ENCODE measurements at places on chromosomes 5 and 9. TPM values are rescaled to one million over a fixed set of nuclear protein-coding genes. Genes with fewer than 3 reads are reported as not detected.

Gene ALDOB
- not detected for total RNA-seq

Gene C5
- 1.3 TPM for total RNA-seq

Gene SEMA5A
- not detected for total RNA-seq

Gene PCDHAC1
- total RNA-seq, result not detected

Gene SCGB3A2
- not detected for total RNA-seq

Gene CLPTM1L
- total RNA-seq, result 91.6 TPM

Gene COL5A1
- total RNA-seq, result 0.24 TPM

Gene PNPLA7
- total RNA-seq, result 2.5 TPM

Gene RACK1
- total RNA-seq, result 2,594 TPM

Gene GPR151
- total RNA-seq, result not detected

Gene CTSV
- total RNA-seq, result 0.20 TPM

DNA sequence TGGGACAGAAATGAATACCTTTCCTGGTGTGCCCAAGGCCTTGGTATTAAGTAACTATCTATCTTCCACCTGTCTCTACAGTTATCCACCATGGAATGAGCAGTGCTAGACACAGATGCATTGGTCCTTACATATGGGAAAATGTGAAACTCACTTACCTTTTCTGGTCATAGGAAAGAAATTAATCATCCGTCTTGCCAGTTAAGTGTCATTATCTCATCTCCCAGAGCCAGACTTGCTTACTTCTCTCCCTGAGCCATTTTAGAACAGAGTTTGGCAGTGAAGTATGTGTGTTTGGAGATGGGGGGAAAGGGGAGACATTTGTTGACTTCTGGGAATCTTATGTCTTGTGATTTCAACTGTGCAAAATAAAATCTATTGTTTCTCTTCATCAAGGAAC is 1211.0 kb upstream of the CDH6 start:
- H3K36me3 ChIP-seq, result no peaks in the 10 kb centered on the region
- H3K27ac ChIP-seq, result no peak overlapping the region
- no peak for DNase-seq

DNA sequence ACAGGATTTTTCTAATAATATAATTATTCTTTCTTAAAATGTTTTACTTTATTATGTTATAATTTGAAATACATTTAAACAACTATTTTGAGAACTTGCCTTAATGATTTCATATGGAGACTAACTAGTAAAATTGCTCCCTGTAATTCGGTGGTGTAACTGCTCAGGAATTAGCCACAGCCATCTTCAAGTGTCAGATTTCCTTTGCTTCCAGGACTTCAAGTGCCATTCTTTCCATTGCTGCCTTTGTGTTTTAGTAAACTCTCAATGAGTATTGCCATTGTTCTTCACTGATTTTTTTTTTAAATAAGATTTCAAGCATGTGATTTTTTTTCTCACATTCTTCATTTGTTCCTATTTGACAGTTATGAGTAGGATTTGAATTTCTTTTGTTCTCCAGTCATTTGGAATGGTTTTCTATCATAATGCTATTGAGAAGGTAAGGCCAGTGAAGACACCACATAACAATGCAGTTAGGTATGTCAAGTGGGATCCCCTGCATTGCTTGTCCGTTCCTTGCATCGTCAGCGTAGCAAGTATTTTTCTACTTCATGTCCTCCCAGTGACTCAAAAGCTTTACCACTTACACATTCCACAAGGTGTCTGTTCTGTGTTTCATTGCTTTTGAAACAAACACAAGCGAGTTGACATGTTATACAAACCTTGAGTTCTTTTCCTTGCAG is 83.7 kb downstream of the LNPEP start:
- no peak for DNase-seq
- H3K27me3 ChIP-seq, result no peaks in the 10 kb centered on the region
- no peak overlapping the region for H3K4me3 ChIP-seq
- peaks cover 20% of the 10 kb centered on the region for H3K36me3 ChIP-seq
- no peak overlapping the region for H3K27ac ChIP-seq
- H3K4me1 ChIP-seq, result peaks cover 20% of the 10 kb centered on the region

DNA sequence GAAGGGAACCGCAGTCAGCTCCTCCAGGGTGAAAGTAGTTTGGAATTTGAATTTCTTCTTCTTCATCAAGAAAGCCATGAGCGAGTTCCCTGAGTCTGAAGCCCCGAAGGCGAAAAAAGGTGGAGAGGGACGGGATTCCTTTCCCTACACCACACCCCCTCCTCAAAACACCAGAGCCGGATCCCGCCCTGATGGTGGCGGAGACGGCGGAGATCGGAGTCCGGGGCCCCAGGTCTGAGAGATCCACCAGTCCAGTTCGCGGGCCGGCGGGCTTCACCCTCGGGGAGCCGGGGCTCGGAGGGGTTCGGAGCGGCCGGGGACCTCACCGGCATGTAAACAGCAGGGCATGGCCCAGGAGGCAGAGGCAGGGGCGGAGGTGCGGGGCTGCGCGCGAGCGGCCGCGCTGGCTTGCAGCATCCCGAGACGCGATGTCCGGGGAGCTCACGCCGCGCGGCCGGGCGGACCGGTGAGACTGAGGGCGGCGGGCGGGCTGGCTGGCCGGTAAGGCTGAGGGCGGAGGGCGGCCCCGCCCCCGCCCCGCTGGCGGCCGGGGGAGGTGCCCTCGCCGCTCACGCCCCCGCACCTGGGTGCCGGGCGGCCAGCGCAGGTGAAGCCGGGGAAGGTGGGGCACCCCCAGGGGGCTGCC is 606 bp downstream of the EEIG1 start:
- peaks cover 52% of the 10 kb centered on the region for H3K4me1 ChIP-seq
- peaks cover 22% of the 10 kb centered on the region for H3K36me3 ChIP-seq
- peak; percentile 69 for DNase-seq

DNA sequence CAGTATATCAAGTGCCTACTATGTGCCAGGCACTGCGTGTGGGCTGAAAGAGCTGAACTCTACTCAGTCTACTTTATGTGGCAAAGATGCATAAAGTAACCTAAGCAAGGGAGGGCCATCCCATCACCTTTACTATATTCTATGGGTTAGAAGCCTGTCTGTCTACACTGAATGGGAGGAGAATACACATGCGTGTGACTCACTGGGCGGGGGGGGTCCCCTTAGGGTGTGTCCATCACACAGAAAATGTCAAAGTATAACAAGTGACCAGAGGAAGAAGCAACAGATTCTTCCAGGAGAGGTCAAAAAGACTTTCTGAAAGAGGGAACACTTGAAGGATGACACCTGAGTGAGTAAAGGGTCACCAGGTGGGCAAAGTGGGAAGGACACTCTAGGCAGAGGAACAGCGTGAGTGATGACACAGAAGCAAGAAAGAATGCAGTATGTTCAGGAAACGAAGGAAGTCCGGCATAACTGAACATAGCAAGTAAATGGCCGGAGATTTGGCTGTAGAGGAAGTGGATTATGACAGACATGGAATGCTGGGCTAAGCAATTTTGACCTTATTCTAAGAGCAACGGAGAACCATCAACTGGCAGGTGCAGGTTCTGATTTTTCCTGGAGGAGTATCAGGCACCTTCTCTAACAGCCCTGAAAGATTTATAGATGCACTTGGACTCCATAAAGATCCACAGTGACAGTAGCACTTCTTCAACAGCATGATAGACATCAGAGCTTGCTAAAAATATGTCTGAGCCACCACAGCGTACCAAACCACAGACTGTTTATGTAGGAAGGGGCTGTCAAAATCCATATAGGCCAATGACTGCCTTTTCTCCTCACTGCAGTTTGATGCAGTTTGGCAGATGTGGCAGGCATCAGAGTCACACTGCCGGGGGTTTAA is 8.0 kb upstream of the WHRN start:
- H3K4me1 ChIP-seq, result peaks cover 12% of the 10 kb centered on the region
- H3K36me3 ChIP-seq, result no peaks in the 10 kb centered on the region
- no peak overlapping the region for H3K4me3 ChIP-seq

DNA sequence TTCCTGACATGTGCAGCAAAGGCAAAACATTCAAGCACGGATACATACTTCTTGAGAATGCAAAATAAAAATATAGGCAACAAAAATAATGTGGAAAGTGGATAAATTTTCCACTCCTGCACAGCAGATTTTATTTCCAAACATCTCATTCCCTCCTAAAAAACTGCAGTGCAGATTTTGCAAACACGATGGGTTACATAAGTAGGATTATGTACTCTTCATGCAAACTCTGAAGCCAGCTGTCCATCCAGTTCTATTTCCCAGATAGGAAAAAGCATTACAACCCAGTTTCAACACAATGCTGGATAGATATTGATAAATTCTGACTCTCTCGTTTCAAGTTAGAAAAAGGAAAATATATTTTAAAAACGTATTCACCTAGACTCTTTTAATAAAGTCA is 52.7 kb upstream of the CCNG1 start:
- no peaks in the 10 kb centered on the region for H3K27me3 ChIP-seq
- H3K36me3 ChIP-seq, result no peaks in the 10 kb centered on the region
- no peaks in the 10 kb centered on the region for H3K4me1 ChIP-seq
- no peak for DNase-seq
- no peak overlapping the region for H3K27ac ChIP-seq
- H3K4me3 ChIP-seq, result no peak overlapping the region

- H3K4me3 ChIP-seq, result no peak overlapping the region
- H3K27ac ChIP-seq, result no peak overlapping the region
- no peaks in the 10 kb centered on the region for H3K4me1 ChIP-seq
- H3K27me3 ChIP-seq, result peaks cover 20% of the 10 kb centered on the region
- no peaks in the 10 kb centered on the region for H3K36me3 ChIP-seq
These were observed 14.2 kb upstream of the PTPN3 start for GRCh38 chr9:109512170-109512756.

GRCh38 chr5:27598576-27598975 is 560.2 kb upstream of the CDH9 start:
- H3K27me3 ChIP-seq, result no peaks in the 10 kb centered on the region
- no peak for DNase-seq
- no peak overlapping the region for H3K27ac ChIP-seq
- no peaks in the 10 kb centered on the region for H3K36me3 ChIP-seq
- no peaks in the 10 kb centered on the region for H3K4me1 ChIP-seq

GRCh38 chr9:120528829-120529228 is 51.1 kb downstream of the CDK5RAP2 start:
- H3K27ac ChIP-seq, result no peak overlapping the region
- H3K27me3 ChIP-seq, result no peaks in the 10 kb centered on the region
- H3K36me3 ChIP-seq, result peaks cover 60% of the 10 kb centered on the region
- DNase-seq, result no peak
- no peaks in the 10 kb centered on the region for H3K4me1 ChIP-seq

DNA sequence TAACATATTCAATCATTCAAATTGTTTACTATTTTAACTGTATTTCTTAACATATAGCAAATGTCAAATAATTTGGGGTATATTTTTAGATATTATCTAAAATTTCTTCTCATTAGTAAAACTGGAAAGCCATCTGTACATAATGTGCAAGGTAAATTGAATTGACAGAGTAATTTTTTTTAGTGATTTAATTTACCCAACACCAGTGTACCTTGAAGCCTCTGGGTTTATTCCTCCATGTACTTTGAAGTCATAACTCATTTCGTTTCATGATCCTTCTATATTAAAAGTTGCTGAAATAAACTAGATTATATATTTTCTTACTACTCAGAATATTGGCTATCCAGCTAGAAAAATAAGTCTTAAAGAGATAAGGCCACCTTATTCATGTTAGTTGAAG is 674.9 kb downstream of the PRR16 start:
- H3K27ac ChIP-seq, result no peak overlapping the region
- no peak for DNase-seq
- H3K4me3 ChIP-seq, result no peak overlapping the region
- no peaks in the 10 kb centered on the region for H3K4me1 ChIP-seq

- no peaks in the 10 kb centered on the region for H3K36me3 ChIP-seq
- H3K4me1 ChIP-seq, result no peaks in the 10 kb centered on the region
- no peak overlapping the region for H3K4me3 ChIP-seq
- H3K27me3 ChIP-seq, result no peaks in the 10 kb centered on the region
These were observed 84.3 kb upstream of the SHB start for GRCh38 chr9:38153152-38153909.

- H3K27ac ChIP-seq, result no peak overlapping the region
- H3K4me3 ChIP-seq, result no peak overlapping the region
- no peaks in the 10 kb centered on the region for H3K4me1 ChIP-seq
- peaks cover 4% of the 10 kb centered on the region for H3K27me3 ChIP-seq
These were observed 5.4 kb downstream of the ACTL7B start for GRCh38 chr9:108850293-108850897.

DNA sequence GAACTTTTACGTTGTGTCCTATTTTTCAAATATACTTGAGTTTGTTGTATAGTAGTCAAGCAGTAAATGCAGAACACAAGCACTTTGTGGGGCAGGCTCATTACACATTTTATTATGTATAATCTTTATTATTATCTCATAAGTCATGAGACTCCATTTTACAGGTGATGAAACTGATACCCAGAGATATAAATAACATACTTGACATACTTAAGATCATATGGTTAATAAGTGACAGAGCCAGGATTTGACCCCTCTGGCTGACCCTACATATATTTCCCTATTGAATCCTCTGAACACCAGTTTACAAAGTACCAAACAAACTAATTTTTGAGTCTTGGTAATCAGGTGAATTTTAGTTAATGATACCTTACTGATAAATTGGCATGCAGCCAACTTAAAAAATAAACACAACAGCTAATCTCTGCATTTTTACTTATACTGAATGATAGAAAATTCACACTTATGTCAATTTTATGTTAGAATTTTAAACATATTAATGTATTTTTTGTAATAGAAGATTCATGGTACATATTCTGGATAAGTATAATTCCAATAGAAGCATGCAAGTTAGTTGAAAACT is 305.0 kb upstream of the MEF2C start:
- no peak overlapping the region for H3K27ac ChIP-seq
- no peak overlapping the region for H3K4me3 ChIP-seq
- no peaks in the 10 kb centered on the region for H3K4me1 ChIP-seq
- no peaks in the 10 kb centered on the region for H3K36me3 ChIP-seq
- DNase-seq, result no peak

GRCh38 chr5:139460455-139460854 is 2.1 kb downstream of the ECSCR start:
- DNase-seq, result no peak
- H3K4me1 ChIP-seq, result peaks cover 40% of the 10 kb centered on the region
- H3K4me3 ChIP-seq, result no peak overlapping the region
- H3K36me3 ChIP-seq, result no peaks in the 10 kb centered on the region
- no peak overlapping the region for H3K27ac ChIP-seq

DNA sequence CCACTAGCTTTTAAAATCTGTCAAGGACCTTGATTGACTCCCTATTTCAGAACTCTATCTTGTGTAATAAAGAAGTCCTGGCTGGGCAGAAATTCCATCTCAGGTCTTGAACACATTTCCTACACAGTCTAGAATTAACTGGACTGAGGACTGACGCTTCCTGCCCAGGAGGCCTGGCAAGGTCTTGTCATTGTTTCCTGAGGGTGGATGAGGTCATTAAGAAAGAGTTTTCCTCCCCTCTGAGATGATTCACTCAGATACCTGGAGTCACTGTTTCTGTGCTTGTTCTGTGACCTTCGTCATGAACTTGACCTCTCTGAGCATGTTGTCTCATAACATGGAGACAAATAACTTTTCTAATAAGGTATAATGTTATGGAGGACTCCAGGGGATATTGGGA is 10.0 kb downstream of the MTAP start:
- no peak for DNase-seq
- H3K27me3 ChIP-seq, result no peaks in the 10 kb centered on the region
- peaks cover 42% of the 10 kb centered on the region for H3K36me3 ChIP-seq
- peak overlapping the region; percentile 10 for H3K27ac ChIP-seq

- H3K27ac ChIP-seq, result no peak overlapping the region
- no peak overlapping the region for H3K4me3 ChIP-seq
- no peaks in the 10 kb centered on the region for H3K36me3 ChIP-seq
- peaks cover 3% of the 10 kb centered on the region for H3K4me1 ChIP-seq
- peaks cover 18% of the 10 kb centered on the region for H3K27me3 ChIP-seq
These were observed 46.4 kb upstream of the STK32A start for GRCh38 chr5:147188200-147189108.

Data from activated naive CD8-positive, alpha-beta T cell treated with anti-CD3 and anti-CD28 coated beads for 36 hours (primary cell).